ENCODE measurements at places on chromosomes 3 and 15.

DNA sequence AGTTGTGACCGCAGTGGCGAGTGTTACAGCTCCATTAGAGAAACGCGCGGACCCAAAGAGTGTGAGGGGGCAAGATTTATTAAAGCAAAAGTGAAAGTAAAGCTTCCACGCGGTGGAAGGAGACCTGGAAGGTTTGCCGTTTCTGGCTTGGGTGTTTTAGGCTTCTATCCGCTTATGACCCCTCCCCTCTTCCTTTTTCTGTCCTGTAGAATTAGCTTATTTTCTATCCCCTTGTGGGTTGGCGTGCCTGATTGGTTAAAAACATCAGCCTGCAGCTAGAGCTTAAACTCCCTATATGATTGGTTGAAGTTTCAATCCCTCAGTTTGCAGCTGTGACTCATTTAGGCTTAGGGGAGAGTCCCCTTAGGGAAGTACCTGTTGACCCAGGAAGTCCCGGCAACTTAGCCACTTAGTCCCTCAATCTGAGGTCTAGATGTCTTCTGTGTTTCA is 39.6 kb downstream of the C3orf38 start:
- DNase-seq = no peak

- DNase-seq = no peak
Observed at GRCh38 chr15:45186771-45187577, 792 bp downstream of the SHF start.

GRCh38 chr3:16928386-16929132 is 43.8 kb downstream of the PLCL2 start:
- no peak for DNase-seq

- peak; percentile 96 for DNase-seq
Observed at GRCh38 chr15:85318048-85318731, 62.2 kb upstream of the AKAP13 start.

DNA sequence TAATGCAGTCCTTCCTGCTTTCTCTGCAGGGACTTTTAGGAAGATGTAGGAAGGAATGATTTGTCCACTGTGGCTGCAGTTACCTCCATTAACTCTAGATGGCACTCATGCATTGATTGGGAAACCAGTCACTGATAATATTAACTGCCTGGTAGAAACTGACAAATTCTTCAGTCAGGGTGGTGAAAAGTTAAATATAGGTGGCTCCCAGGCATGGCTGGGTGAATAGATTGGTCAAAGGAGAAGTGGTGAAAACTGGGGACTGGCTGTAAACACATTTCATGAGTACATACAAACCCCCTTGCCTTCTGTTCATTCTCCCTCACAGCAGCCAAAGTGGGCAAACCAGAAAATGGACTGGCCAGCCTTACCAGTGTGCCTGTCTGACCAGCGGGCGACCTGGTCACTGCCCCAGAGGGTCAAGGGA is 333.4 kb downstream of the THSD4 start:
- DNase-seq = peak; percentile 68

GRCh38 chr3:120637851-120638559 is 41.9 kb downstream of the NDUFB4 start:
- peak; percentile 35 for DNase-seq

DNA sequence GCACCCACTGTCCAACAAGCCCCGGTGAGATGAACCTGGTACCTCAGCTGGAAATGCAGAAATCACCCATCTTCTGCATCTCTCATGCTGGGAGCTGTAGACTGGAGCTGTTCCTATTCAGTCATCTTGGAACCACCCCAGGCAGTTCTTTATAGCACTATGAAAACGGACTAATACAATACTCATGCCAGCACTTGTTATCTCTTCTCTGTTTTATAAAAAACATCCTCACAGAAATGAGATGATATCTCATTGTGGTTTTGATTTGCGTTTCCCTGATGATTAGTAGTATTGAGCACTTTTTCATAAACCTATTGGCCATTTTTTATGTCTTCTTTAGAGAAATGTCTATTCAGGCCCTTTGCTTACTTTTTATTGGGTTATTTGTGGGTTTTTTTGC is 156.2 kb upstream of the ARPP21 start:
- no peak for DNase-seq

DNA sequence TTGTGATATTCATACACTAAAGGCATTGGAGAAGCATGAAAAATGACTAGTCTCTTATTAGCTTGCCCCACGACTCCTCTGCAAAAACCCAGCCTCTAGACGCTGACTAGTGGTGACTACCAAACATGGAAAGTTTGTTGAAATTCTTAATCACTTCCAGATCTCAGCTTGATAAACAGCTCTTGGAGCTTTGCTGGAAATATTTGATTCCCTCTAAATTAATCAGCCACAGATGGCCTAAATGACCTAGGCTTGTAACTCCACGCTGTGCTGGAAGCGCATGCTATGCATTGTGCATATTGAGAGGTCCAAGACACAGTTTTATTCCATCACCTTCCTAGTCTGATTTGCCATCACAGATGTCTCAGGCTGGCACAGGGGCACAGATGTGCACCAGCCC is 244.7 kb upstream of the ST8SIA2 start:
- DNase-seq = peak; percentile 85

DNA sequence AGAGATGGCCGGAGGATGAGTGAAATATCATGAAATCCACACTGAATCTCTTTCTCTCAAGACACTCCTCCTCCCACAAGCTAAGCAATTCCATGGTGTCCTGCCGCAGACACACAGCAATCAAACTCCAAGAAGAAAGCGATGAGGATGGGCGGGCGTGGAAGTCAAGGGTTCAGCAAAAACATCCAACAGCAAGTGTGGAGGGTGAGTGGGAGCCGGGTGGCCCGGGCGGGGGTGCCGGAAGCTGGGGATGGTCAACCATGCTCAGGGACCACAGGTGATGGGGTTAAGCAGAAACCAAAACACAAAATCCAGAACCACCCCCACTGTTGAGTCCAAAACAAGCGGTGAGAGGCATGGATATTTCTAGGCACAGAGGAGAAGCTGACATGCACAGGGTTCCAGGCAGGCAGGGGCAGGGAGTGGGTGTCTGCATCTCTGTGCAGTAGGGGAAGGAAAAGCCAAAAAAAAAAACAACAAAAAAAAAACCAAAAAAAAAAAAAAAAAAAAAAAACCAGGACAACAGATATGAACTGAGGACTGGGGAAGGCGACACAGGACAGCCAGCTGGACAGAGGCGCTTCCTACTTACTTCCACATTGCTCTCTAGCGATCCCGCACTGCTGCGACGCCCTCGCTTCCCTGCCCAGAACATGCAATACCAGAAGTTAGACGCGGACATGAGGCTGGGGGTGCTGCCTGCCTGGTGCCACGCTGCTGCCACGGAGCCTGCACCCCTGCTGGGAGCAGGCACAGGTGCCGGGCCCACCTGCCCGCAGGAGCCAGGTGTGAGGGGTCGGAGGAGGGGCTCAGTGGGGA is 61.0 kb upstream of the RPL32 start:
- no peak for DNase-seq

- DNase-seq = peak; percentile 77
Observed at GRCh38 chr3:100254168-100254777, 6.5 kb upstream of the TBC1D23 start.

GRCh38 chr3:131324923-131325322 is 56.7 kb upstream of the NUDT16 start:
- DNase-seq = peak; percentile 47

DNA sequence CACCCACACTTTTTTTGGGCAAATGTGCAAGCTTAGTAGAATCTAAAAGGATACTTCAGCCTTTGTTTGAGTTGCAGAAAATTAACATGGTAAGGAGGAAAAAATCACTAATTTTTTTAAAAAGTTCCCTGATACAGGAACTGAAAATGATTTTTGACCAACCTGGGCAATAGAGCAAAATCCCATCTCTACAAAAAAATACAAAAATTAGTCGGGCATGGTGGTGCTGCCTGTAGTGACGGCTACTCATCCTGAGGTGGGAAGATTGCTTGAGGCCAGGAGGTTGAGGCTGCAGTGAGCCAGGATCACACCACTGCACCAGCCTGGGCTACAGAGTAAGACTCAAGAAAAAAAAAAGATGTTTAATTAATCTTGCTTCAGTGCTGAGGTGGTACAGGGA is 10.6 kb upstream of the GABPB1 start:
- DNase-seq = no peak

DNA sequence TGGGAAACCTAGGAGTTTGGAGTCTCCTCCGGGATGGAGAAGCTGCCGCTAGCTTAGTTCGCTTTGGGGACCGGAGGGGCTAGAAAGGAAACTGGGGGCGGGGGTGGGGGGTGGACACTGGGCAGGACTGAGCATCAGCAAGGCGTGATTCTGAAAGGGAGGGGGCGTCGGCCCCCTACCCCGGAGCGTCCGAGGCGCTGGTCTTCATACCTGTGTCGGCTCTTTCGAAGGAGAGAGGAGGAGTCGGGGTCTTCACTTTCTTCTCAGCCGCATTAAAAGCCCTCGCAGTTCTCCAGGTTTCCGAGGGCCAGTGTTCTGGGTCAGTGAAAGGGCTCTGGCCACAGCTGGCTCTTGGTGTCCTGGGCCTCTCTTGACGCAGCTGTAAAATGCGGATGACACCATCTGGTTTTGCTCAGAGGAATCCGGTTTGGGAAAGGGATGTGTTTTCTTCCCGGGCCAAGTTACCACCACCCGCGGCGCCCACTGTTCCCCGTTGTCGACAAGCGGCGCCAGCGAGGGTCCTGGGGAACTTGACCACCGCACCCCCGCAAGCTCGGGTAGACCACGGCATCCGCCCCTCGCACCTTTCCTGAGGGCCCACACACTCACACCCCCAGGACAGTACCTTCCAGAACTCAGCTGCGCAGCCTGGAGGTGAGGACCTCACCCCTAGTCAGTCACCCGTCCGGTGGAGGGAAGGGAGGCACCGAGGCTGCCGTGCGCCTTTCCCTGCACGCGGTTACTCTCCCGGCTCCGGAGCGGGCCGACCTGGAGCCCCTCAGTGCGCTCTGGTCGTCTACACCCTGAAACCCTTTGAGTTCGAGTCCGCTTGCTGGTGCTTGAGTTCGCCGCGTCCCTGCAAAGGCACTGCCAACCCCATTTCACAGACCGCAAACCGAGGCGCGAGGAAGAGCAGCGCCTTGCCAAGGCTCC is 660 bp downstream of the CCK start:
- no peak for DNase-seq

DNA sequence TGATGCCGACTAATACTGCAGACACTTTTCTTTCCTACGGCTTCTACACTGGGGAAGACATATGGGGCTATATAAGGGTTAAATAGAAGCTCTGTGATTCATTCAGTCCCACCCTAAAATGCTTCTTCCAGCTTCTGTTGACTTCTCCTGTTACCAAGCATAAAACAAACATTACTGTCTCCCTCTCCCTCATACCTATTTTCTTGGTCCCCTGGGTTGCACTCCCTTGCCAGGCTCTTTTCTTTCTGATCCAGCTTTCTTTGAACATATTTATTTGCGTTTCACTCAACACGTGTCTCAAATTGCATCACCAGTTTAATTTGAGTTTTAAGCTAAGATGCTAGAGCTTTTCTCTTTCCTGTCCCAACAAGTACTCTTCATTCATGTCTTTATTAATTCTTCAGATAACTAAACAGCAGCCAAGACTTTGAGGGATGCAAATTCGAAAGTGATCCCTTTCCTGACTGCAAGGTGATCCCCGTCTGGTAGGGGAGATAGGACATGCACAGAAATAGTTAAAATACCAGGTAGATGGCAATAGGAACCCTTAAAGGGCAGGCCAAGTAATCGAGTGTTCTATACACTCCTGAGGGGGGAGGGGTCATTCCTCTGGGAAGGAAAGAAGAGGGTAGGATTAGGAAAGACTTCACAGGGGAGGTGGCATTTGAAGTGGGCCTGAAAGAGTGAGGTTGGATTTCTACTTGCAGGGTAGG is 198.6 kb upstream of the BCL6 start:
- DNase-seq = peak; percentile 23

DNA sequence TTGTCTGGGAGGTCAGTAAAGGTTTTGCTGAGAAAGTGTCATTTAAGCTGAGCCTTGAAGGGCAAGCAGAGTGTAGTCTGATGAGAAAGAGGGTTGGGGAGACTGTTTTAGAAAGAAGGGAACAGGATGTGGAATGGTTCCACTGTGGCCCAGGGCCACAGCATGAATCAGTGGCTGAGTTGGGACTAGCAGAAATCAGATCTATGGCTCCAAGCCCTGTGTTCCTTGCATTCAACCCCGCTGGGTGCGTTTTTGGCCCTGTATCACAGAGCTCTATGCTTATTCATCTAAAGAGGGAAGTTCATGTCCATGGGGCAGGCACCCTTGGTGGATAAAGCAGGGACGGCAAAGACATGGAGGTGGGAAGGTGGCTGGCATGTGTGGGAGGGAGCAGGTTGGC is 151.3 kb downstream of the CACNA1D start:
- no peak for DNase-seq

- no peak for DNase-seq
Observed at GRCh38 chr15:60957111-60957510, 272.0 kb downstream of the RORA start.

DNA sequence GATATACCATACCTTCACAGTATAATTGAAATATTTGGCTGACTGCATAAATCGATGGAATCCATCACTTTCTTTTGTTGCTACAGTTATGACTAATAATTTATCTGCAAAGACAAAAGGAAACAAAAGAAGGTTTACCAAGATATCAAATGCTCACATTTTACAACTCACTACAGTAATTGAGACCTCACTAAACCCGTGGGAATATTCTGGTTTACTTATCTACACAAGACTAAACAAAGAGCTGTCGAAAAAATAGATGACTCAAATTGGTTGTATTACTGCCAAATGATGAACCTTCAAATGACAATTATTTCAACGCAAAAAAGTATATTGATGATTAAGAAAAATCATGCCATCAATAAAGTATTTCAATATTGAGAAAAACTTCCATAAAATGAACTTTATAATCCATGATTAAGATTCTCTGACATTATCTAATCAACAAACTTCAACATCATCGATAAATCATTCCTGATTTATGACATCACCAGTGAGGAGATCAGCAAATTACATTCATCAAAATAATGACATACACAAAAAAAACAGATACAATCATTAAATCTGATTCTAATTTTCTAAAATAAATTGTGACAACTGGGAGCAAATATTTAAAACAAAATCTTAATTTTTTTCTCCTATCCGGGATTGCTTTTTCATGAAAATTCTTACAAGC is 36.7 kb downstream of the PLOD2 start:
- no peak for DNase-seq

DNA sequence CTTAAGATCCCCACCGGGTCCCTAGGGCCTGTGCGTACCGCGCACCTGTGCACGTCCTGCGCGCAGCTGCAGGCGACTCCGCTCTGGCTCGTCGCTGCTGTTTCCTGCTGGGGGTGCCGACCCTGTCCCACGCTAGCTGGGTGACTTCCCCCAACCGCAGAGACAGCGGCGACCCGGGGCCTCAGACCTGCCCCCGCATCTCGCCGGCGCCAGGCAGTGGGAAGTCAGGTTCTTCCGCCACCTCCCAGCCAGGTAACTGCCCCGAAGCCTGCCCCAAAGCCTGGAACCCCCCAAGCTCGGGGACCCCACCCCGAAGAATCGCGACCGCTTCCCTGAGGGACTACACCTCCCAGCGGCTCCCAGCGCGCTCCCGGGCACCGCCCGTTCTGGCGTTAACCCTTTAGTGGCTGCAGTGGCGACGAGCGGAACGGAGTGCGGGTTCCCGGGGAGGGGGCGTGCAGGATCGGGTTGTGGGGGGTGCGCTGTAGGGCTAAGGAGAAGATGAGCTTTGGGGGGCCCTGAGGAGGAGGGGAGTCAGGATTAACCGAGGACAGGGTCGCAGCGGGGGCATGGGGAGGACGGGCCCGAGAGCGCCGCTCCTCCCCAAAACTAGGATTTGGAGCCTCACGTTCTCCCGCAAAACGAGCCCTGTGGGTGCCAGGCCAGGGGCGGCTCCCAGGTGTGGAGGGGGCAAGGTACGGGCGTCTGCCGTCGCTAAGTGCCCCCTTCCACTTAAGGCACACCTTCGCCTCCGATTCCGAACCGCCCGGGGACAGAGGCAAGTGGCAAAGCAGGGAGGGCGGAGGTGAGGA is 589 bp downstream of the NEIL1 start:
- DNase-seq = no peak

GRCh38 chr3:123105201-123106189 is 38.7 kb downstream of the PDIA5 start:
- no peak for DNase-seq

All from fibroblast of skin of right quadriceps (primary cell).